EH (cell line): ENCODE measurements at places on chromosomes 5 and 9.

DNA sequence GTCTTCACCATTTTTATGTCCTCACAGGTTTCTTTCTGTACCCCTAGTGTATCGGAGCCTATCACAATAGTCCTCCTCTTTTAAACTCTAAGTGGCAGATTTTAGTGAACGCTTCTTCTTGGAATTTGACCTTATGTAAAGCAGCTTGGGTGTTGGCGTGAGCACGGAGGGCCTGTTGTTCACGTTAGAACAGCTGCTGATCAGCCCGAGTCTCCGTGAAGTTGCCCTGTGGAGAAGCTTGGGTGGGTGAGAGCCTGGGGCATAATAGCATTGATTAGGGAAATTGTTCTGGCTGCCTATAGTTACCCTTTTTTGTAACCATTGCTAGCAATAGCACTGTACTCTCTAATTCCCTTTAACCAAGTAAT lies 167.0 kb upstream of the OTULINL start:
- DNase-seq = no peak

- DNase-seq = no peak
Measured at GRCh38 chr9:1698991-1699390, 316.2 kb upstream of the SMARCA2 start.

DNA sequence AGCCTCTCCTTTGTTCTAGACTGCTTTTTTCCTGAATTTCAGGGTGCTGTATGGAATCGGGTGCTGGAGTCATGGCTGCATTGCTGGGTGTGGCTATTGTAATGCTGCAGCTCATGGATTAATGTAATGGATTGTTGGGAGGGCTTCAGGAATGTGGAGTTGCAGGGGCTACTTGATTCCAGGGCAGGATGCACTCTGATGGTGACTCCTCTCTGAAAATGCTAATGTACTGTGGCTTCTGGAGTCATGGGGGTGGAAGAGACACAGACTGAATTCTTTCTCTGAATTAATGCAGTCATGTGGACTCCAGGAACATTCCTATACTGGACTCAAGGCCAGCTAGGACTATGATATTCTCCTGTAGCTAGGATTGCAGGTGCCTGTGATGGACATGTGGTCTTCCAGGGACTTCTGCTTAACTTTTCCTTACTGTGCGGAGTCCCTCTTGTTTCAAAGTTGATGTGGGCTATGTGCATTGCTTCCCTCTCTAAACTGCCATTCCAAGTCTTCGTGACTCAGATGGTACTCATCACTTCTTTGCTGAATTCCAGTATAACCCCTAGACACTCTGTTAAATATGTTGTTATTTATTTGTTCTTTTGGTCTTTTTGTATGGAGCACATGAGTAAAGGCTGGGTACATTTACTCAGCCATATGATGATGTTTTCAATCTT lies 396.2 kb downstream of the KCTD16 start:
- peak; percentile 85 for DNase-seq

DNA sequence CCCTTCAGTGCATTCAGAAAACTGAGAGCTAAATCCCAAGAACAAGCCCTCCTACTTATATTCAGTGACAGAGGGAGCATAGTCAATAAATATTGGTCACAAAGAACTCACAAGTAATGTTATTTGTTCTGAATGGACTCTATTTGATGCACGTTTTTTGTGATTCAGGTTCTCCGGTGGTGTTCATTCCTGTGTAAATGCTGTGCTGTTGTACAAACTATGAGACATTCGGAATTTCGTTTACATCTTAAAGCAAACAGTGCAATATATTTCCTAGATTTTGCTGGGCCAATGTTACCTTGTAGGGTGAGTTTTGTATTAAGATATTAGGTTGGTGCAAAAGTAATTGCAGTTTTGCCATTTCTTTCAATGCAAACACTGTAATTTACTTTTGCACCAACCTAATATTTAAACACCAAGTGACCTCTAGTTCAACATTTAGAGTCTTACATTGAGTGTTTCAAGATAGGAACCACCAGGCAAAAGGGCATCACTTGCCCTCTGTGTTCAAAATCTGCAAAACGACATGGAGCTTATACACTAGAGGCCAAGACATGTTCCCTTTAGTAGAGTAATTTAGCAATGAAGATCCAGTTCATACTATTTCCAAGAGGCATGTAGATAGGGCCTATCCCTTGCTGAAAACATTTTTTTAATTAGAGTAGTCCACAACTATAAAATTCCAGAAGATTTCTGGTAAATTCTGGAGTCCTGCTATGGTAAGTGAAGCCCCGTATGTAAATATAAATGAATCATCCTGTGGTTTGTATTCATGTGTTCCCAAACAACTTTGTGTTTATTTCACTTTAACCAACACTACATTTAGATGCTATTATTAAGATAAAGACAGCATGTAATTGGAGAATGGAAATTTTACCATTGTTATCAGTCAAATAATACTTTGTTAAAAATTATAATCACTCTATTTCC lies 444.0 kb upstream of the PTGER4 start:
- DNase-seq = peak; percentile 34

GRCh38 chr5:59190746-59191145 lies 607.9 kb downstream of the RAB3C start:
- no peak for DNase-seq

DNA sequence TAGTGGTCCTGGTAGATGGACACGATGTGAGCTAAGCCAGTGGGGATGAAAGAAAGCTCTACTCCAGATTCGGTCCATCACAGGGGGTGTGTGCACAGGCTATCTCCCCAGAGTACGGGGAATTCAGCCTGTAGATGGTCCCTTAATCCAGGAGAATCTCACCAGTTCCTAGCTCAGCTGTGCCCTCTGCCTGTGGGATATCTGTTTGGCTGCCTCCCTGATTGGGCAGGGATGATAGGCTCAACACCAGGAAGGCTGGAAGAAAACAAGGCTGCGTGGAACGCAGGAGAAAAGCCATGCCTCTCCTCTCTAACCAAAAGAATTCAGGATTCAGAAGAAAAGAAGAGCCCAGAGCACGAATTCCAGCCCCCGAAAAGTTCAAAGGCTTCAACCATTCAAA lies 40.9 kb downstream of the VLDLR start:
- peak; percentile 16 for DNase-seq

GRCh38 chr9:86825299-86825698 lies 122.0 kb downstream of the GAS1 start:
- DNase-seq = no peak

GRCh38 chr9:14168381-14168780 lies 145.6 kb downstream of the NFIB start:
- no peak for DNase-seq

DNA sequence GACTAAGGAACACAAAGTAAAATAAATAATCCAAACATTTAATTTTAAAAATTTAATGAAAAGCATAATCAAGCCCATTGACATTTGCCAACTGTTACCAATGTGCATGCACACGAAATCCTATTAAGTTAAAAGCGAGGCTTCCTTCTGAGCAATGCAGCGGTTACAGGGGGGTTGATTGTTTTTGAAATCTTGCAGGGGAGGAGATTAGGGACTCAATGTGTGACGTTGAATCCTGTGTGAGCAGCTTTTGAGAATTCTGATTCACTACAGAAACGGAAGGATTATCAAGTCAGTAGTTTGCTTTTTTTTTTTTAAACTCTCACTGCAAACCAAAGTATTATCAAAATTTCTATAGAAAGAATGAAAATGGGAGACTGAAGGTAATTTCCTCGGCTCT lies 109.5 kb downstream of the PRKACG start:
- DNase-seq = no peak

- no peak for DNase-seq
Measured at GRCh38 chr9:135611142-135611874, 28.0 kb downstream of the GLT6D1 start.

DNA sequence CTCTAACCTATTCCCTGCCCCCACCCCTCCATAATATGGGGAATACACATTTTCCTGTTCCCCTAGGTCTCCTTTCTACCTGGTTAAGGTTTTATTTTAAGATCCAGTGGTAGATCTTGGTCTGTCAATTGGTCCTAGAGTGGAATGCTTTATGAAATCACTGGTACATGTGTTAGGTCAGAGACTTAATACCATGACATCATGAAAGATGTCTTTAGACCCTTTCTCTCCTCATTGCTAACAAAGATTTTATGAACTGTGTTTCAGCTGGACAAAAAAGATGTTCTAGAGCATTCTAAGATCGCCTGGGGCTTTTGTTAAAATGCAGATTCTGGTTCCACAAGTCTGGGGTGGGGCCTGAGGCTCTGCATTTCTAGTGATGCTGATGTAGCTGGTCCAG lies 9.1 kb downstream of the GSN start:
- peak; percentile 31 for DNase-seq

DNA sequence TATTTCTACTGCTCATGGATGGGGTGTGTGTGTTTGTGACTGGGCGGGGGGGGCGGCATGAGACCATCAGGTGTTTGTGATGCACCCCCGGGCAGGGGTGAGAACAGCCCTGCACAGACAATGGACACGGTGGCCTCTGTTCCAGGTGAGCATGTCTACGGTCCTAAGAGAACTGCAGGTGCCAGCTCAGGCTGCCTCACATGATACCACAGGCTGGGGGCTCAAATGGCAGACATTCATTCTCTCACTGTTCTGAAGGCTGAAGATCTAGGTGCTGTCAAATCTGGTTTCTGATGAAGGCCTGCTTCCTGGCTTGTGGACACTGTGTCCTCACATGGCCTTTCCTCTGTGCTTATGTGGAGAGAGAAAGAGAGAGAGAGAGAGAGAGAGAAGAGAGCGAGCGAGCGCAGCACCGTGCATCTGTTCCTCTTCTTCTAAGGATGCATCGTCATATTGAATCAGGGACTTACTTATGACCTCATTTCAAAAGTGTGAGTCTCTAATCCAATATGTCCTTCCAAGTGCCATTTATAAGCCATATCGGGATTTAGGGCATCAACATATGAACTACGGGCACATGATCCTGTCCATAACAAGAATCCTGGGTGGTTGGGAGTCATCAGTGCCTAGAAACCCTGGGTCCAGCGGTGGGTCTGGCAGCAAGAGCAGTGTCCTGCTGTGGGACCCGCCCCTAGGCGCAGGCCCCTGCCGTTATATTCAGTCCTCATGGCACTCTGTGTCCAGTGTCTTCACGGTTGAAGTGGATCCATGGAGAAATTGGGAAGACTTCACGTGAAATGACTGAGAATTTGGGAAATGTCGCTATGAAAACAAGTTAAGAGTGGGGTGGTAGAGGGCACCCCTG lies 42.5 kb downstream of the NXNL2 start:
- DNase-seq = no peak

DNA sequence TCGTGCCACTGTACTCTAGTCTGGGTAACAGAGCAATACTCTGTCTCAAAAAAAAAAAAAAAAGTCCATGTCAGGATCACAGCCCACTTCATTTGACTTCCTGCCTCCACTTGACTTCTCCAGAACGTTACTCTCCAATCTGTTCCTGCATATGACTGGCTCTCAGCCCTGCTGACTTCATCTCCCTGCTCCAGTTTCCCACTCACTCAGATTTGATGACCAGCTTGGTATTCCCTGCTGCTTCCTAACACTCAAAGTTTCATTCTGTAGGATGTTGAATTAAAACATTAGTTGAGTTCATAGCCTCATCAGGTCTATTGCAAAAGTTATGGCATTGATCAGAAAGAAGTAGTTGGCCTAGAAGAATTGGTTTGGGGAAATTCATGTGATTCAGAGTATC lies 52.3 kb downstream of the UGCG start:
- DNase-seq = no peak

DNA sequence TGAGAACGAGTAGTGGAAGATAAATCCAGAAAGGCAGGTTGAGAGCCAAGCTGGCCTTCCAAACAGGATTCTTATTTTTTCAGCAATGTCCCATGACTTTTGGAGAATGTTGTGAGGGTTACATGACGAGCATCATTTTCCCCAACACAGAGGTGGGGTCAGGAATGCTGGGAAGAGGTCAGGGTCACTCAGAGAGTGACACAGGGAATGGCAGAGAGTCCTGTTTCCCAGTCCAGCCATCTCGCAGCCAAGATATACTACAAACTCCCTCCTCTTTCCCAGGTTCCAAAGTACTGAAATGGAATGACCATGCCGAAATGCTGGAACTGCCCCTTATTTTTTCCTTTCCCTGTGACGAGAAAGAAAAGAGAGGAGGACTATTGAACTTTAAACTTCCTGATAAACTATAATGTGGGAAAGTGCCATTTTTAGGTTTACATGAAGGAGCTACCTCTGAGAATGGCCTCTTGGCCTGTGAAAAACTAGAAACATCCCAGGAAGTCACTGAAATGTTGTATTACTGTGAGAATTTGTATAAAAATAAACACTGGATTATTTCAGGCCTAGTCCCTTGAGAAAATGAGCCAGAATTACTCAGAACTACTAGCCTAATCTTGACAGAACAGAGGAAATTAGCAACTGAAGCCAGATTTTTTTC lies 420.4 kb downstream of the CETN3 start:
- no peak for DNase-seq

- DNase-seq = no peak
Measured at GRCh38 chr9:99298614-99299013, 76.5 kb downstream of the SEC61B start.

GRCh38 chr5:158431369-158432029 lies 572.6 kb upstream of the CLINT1 start:
- no peak for DNase-seq

GRCh38 chr9:135789838-135790291 lies 87.9 kb downstream of the KCNT1 start:
- DNase-seq = no peak

- DNase-seq = no peak
Measured at GRCh38 chr9:92253656-92254055, 39.8 kb downstream of the IARS1 start.

DNA sequence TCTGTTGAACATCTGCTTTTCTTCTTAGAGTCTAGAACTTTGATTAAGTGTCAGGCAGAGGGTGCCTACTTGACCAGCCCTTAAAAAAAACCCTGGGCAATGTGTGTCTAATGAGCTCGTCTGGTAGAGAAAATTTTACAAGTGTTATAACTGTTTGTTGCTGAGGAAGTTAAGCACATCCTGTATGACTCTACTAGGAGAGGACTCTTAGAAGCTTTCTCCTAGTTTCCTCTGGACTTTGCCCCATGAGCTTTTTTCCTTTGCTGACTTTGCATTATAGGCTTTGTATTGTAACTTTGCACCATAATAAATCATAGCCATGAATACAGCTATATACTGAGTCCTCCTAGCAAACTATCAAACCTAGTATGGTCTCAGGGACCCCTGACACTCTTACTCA lies 39.4 kb downstream of the GNG10 start:
- peak; percentile 14 for DNase-seq

GRCh38 chr9:90855208-90855902 lies 53.7 kb downstream of the SYK start:
- DNase-seq = no peak
